ENCODE measurements at places on chromosomes 7 and 10.

GRCh38 chr7:81645435-81645834 lies 124.4 kb downstream of the HGF start:
- no peak for DNase-seq

DNA sequence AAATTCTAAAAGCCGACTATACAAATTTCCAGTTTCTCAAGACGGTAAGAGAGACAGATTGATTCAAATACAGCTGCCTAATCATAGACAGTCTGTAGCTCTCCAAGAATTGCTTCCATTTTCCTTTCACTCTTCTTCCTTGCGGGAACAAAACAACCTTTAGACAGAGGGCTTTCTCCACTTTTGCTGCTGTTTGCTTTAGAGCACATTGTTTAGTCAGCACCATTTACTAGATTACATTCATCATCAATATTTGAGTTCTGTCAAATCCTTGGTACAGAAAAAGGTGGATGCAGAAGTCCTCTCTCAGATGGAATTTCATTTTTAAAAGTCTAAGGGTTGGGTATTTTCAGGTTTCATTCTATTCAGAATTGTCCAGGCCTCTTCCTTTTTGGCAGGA lies 137.4 kb downstream of the CHRM2 start:
- DNase-seq: no peak

GRCh38 chr7:21430575-21430954 lies 2.7 kb downstream of the SP4 start:
- DNase-seq: no peak

DNA sequence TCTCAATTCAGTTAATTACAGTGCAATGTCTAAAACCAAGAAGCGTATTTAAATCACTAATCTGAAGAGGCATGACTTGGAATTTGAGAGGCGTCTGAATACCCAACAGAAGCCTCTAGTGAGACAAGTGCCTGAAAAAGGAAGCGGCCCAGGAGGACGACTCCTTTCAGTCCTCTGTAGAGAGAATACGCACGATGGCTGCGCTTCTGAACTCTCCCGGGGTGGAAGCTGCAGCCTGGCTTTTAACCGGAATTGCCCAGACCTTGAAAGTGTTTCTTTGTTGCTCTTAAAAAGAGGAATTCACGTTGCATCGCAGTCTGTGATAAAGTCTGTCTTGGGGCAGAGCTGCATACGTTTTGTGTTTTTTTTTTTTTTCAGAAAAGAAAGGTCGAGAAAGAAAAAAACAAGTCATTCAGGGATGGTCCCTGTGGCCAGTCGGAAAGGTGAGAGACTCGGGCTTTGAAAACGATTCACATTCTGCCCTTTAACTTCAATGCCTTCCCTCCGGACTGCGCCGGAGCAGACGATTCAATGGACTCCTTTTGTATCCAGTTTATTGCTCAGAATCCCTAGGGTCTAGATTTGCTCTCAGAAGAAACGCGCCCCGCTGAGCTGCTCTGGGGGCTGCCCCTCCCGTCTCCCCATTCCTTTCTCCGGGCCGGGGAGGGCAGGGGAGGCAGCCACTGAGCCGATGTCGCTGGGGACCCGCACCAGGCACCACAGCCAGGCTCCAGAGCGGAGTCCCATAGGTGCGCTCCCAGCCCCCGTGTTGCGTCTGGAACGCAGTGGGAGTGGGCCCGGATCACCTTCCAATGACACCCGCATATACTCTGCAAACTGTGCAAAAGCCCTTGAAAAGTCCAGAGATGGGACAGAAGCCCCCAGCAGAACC lies 994 bp upstream of the PTF1A start:
- DNase-seq: no peak

DNA sequence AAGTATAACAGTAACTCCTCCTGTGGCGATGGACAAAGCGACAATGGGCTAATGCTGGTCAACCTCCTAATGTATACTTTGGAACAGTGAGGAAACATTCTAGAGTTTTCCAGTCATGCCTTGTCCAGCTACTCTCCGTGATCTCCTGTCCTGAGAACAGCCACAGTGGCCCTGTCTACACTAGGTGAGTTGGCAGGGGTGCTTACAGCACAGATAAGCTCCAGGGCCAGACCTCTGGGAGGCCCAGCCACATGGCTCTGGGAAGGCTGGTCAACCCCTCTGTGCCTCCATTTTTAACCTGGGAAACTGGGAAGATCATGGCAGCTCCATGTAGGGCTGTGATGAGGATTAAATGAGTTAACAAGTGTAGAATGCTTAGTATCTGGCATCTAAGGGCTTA lies 57.0 kb downstream of the CLEC2L start:
- DNase-seq: no peak

DNA sequence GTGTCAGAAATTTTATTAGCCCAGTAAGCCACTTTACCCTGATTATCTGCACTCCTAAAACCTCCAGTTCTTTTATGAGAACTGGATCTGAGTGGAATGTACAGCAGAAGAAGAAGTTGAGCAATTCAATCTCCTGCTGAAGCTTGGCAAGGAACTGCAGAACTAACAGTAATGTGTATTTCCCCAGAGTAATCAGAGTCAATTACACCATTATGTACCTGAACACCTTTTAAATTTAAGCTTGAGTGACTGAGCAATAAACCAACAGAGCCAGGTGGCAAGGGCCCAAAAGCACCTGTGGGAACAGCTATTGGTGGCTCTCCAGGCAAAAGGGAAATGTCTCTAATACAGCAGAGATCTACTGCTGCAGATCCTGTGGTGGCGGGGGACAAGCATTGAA lies 40.1 kb upstream of the AKR1C2 start:
- DNase-seq: peak; percentile 44

DNA sequence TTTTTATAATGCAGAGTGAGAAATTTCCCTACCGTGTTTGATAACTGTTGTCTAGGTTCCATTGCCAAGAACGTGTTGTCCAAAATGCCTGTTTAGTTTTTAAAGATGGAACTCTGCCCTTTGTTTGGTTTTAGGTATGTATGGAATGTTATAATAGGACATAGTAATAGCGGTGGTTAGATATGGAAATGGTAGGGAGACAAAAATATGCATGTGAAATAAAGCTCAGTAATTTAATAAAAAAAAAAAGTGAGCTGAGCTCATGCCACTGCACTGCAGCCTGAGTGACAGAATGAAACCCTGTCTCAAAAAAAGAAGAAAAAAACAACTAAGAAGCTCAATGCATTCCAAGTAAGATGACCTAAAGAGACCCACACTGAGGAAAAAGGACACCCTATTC lies 72.9 kb downstream of the ZNF783 start:
- DNase-seq: no peak

DNA sequence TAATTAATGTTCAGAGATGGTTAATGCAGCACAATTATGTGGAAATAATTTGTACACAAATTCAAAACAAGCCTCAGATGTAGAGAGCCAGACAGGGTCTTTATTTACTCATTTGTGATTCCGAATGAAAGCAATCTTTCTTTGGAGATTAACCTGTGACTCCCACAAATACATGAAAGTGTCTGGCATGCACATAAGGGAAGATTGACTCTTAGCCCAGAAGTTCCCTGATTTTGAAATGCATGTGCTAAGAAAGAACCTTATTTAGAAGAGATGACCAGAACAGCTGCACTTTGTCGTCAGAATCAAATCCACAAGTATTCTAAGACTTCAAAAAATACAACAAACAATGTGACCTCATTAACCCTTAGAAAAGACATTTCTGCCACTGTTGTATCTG lies 45.1 kb downstream of the RNLS start:
- DNase-seq: no peak

- DNase-seq: peak; percentile 21
Observed at GRCh38 chr10:83965473-83965872, 173.8 kb upstream of the GHITM start.

DNA sequence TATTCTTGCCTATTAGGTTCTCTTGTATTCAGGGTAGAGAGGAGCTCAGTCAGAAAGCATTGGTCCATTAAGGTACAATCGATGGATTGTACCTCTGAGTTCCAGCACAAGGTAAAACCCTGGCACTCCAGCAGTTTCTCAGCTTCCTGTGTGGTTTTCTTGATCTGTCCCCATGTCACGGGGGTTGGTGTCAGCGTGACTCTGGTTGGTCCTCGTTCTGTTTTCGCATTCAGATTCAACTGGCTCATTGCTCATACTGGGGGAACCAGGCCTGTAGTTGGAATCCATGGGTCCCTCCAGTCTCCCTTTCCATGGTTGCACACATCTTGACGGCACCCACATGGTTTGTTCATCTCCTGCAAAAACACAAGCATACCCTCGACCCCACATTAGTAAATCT lies 32.7 kb upstream of the RASGEF1A start:
- DNase-seq: no peak

GRCh38 chr10:112672706-112673105 lies 225.7 kb downstream of the VTI1A start:
- DNase-seq: no peak

DNA sequence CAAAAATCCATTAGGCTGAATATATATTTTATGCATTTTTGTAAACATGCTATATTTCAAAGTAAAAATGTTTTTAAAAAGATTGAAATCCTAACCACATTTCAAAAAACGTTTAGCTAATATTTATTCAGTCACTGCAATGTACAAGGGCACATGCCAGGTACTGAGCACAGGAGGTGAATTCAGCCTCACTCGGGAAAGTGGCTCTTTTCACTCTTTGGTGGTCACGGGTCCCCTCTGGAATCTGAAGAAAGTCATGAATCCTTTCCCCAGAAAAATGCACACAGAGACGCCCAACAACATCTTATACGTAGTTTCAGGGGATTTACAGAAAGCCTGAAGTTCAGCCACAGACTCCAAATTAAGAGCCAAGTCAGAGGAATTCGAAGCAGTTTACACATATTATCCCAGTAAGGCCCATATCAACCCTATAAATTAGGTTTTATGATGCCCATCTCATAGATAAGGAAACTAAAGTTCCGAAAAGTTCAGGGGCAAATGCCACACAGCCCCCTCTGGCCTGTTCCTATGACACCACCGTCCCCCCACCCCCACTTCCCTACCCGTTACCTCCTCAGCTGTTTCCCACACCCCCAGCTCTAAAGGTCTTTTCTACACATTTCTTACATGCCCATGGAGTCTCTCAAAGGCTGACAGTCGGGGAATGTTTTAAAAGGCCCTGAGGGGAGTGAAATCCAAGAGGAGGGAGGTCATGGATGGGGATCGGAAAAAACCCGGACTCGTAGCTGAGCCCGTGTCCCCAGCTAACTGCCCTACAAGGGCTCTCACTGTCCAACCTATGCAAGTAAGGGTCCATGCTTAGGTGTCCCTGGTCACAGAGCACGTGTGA lies 9.6 kb upstream of the SVOPL start:
- DNase-seq: no peak

GRCh38 chr10:6649903-6650302 lies 69.8 kb upstream of the PRKCQ start:
- DNase-seq: no peak

DNA sequence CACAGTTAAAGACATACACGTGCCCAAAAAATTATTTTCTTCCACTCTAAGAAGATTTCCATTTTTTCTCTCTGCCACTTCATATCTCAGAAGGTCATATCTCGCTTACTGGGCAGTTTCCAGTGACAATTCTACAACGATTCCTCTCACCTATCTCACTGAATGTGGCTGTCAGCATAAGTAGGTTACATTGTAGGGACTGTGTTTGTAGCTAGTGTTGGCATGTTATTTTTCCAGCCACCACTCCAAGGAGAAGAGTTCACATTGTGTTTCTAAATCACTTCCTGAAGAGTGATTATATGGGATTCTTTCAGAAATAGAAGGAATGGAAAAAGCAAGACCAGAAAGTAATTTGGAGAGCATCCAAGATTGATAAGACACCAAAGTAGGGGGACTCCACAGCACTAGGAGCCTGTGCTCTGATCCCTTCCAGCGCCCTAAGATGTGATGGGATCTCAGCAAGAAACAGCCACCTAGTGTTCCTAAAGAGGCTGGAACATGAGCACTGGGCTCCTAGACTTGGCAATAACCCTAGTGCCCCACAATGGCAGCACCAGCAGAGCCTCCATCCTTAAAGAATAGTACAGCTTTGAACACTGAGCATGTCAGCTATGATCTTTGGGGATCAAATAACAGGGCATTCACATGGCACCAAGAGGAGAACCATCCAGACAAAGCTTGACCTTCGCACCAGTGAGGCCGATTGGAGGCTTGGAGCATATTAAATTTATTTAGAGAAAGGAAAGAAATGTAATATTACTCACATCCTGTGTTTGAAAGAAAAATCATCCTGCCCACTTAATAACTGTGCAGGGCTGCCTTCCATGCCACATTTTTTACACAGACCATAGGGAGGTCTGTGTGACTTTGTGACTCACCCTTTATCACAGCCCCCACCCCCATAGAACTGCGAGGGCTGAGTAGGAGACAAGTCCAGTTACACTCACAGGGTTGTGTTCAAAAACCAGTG lies 51.8 kb downstream of the CAV1 start:
- no peak for DNase-seq

DNA sequence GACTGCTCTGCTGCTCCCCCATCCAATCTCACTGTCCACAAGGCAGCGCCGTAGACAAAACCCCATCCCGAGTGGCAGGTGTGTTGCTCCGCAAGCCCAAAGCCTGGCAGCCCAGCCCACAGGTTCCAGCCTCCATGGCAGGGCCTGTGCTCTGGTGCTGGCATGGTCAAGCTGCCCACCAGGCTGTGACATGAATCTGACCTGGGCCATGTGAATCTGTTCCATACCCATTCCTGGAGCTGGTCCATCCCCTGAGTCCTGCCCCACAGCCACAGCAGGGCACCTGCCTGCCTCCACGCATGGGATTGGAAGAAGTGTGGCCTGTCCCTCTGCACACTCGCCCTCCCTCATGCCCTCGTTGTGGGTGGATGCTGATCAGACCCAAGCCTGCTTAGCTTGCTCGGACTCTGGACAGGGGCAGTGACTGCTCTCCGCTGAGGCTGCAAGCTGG lies 128.8 kb downstream of the PTPN20 start:
- no peak for DNase-seq

DNA sequence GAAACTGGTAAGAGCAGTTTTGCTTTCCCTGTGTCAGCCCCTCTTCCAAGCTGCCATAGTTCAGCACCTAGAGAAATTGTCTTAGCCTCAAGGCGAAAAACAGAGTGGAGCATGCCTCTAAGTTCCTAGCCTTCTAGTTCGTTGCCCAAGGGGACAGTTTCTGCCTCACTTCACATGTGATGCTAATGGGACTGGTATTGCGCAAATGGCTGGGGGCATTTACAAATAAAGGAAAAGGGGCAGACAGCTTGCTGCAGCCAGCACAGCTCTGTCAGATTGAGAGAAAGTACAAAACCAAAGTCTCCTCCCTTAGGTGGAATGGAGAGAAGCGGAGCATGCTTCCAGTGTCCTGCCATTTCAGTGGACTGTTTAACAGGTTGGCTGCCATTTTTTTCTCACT lies 567.7 kb downstream of the ETV1 start:
- no peak for DNase-seq

- no peak for DNase-seq
Observed at GRCh38 chr7:76506081-76506440, 4.3 kb upstream of the UPK3B start.

DNA sequence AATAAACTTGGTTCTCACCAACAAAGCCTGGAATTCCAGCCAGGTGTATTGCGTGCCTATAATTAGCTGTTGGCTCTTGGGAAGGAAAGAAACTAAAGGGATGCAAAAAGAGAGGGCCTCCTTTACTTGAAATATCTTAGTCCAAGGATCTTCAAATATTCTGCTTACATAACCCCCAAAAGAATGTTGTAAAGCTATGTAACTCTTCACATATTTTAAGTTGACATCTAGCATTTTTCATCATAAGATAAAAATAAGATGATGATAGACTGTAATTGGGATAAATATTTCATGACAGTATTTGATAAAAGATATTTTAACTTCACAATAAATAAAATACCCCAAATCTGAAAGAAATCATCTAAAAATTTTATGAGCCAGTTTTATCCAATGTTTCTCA lies 52.5 kb upstream of the SEPTIN7 start:
- no peak for DNase-seq

Data from iPS-NIHi11 (cell line).